Hematopoietic multipotent progenitor cell (in vitro differentiated cells): ENCODE measurements at places on chromosomes 2 and 18.

GRCh38 chr2:111117598-111118480, 2.9 kb upstream of the BCL2L11 start:
- DNase-seq = peak; percentile 38

DNA sequence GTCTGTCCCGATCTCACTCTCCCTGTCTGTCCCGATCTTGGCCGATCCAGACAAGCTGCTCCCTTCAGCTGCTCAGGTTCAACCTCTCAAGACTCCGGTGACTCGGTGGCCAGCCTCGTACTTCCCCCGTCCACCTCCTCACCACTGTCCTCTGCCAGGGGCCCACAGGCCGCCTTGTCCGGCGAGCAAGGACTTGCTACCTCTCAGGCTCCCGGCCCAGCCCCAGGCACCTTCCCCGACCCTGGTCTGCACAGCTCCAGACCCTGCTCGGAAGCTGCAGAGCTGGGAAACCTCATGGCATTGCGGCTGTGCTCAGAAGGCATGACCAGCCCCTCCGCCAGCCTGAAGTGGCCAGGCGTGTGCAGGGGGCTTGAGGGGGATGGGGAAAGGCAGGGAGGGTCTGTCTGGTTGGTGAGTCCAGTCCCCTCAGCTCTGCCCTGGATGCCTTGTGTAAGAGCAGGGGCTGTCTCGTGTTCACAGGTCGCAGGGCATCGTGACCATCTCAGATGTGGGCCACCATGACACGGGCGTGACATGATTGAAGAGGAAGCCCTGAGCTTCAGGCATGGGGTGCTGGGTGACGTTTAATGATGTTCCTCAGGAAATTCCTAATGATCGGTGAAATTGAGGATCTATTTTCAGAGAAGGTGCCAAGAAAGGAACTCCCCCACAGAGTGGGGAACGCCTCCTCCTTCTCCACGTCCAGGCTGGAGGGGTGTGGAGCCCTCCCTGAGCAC, 121.2 kb upstream of the CTDP1 start:
- no peak for DNase-seq

DNA sequence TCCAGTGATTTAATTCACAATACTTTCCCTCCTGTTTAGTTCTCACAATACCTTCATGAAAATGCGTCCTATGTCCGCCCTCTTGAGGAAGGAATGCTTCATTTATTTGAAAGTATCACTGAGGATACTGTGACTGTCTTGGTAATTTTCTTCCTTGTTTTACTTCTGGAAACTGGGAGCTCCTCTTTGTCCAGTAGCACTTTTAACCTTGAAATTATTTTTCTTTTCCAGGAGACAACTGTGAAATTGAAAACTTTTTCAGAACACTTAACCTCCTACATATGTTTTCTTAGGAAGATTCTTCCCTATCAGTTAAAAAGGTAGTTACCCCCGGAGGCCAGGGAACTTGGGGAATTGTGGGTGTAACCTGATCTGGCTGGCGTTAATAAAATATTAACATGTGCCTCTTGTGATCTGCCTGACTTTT, 58.9 kb upstream of the STON1 start:
- no peak for DNase-seq

GRCh38 chr2:44230378-44230777, 44.9 kb upstream of the SLC3A1 start:
- DNase-seq = no peak

- no peak for DNase-seq
These were observed 94.5 kb downstream of the DPP4 start for GRCh38 chr2:161979490-161979889.

- no peak for DNase-seq
These were observed 49.0 kb downstream of the FBLN7 start for GRCh38 chr2:112187046-112187715.

GRCh38 chr2:88764850-88765153, 73.3 kb downstream of the RPIA start:
- peak; percentile 12 for DNase-seq

DNA sequence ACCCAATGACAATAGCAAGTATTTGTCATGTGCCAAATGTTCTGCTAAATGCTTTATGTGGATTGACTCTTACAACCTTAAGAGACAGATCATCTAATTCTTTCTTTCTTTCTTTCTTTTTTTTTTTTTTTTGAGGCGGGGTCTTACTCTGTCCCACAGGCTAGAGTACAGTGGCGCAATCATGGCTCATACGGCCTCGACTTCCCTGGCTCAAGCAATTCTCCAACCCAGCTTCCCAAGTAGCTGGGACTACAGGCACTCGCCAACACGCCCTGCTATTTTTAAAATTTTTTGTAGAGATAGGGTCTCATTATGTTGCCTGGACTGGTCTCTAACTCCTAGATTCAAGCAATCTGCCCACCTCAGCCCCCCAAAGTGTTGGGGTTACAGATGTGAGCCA, 21.4 kb downstream of the TMEM247 start:
- DNase-seq = no peak

DNA sequence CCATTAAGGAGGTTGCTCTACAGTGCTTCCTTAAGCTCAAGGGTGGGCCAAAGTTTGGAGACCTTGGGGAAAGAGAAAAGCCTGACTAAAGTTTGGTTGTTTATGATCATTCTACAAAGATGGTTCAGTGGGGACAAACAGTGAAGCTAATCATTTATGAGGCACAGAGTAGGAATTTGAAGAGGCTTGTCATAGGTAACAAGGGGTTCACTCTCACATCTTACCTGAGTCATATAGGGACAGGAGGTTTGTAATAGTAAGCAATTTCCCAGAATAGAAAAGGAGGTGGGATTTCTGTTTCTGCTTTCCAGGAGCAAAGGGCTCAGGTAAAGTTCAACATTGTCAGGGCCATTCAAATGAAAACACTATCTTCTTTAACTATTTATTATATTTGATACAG, 787.9 kb downstream of the CPS1 start:
- DNase-seq = no peak

DNA sequence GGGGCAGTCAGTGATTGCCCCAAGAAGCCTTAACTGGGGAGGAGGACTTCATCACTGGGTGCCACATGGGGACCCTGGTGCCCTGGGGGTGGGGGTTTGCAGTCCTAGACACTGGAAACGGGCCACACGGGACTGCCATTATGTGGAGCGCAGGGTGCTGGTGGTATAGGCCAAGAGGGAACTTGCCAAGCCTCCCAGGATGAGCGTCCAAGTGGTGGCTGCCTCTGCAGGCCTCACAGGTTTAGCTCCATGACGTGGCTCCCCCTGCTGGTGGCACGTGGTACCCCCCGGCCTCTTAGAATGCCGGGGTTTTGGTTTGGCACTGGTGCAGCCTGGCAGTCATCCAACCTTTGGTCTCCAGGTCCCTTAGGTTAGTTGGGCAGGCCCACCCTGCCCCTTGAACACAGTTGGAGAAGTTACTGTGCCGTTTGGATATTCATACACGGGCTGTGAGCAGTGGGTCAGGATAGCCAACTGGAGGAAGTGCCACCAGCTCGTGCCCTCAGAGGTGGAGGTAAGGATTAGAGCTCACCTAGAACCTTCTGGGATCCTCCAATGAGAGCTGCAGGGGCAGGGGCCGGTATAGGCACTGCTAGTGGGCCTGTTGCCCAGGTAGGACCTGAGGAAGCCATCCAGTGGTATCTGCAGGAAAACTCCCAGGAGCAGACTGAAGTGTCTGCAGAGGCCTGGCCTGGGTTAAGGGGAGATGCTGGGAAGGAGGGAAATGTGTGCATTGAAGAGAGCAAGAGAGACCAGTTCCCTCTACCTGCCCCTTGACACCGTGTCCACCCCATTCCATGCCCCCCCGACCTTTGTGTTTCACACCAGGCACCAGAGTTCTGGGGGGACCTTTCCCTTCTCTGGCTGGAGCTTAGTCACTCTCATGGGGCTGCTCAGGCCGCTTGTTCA, 5.7 kb downstream of the PTMA start:
- DNase-seq = peak; percentile 89

DNA sequence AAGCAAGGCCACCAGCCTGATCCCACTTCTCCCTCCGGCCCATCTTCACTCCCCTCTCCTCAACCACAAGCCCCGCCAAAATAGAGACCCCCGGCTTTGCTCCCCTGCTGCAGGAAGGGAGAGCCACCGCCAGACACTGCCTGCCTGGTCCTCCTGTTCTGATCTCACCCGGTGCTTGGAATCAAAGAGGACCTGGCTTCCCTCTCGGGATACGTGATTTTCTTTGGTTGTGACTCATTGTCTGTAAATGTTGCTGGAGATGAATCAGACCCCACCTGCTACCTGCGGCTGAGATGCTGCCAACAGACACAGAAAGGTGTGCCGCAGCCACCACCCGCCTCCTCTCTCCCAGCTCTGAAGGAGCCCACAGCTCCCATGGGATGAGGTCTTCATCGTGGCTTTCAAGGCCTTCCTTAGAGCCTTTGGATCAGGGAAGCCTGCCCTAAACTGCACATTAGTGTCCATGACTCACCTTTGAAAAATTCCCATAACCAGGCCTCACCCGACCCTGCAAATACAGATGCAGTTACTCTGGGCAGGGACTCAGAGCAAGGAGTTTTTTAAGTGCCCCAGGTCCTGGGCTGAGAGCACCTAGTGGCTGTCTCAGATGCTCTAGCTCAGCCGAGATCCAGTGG, 79.4 kb upstream of the ZNF532 start:
- DNase-seq = no peak

DNA sequence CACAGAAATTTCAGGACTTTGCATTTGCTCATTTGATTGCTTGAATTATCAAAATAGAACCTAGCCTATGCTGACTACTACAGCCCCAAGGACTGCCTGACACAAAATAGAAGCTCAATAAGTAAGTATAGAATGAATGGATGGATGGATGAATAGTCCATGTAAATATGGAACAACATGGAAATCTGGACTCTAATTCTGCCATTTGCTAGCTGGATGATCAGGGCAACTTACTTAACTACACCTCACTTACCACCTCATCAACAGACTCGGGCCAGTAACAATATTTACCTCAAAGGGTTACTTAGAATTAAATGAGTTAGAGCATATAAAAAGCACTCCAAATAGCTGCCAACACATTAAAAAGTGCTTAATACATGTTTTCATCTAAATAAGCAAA, 50.6 kb downstream of the NBAS start:
- DNase-seq = no peak

GRCh38 chr2:214180686-214181085, 230.2 kb upstream of the VWC2L start:
- DNase-seq = no peak
